ENCODE measurements at places on chromosomes 11 and 22. TPM values are rescaled to one million over a fixed set of nuclear protein-coding genes. Genes with fewer than 3 reads are reported as not detected.

DNA sequence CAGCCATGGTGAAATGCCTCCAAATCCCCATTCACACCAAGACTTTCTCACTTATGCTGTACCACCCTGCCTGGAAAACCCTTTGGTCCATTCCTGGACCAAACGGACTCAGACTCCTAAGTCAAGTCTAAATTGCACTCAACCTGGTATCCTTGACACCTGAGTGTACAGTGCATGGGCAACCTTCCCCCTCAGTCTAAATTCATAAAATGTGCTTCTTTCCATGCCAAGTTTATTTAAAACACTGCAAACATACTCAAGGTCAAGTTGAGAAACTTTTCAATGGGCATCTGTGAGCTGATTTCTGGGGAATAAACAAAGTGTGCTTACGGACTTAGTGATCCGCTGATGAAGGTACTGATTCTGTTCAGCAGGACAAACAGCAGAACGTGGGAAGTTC, 26.4 kb downstream of the HIRA start:
- DNase-seq, result no peak

GRCh38 chr11:73404048-73404447, 27.8 kb downstream of the RELT start:
- peak; percentile 52 for DNase-seq

- no peak for DNase-seq
Observed at GRCh38 chr22:34784056-34784455, 281.9 kb upstream of the ISX start.

DNA sequence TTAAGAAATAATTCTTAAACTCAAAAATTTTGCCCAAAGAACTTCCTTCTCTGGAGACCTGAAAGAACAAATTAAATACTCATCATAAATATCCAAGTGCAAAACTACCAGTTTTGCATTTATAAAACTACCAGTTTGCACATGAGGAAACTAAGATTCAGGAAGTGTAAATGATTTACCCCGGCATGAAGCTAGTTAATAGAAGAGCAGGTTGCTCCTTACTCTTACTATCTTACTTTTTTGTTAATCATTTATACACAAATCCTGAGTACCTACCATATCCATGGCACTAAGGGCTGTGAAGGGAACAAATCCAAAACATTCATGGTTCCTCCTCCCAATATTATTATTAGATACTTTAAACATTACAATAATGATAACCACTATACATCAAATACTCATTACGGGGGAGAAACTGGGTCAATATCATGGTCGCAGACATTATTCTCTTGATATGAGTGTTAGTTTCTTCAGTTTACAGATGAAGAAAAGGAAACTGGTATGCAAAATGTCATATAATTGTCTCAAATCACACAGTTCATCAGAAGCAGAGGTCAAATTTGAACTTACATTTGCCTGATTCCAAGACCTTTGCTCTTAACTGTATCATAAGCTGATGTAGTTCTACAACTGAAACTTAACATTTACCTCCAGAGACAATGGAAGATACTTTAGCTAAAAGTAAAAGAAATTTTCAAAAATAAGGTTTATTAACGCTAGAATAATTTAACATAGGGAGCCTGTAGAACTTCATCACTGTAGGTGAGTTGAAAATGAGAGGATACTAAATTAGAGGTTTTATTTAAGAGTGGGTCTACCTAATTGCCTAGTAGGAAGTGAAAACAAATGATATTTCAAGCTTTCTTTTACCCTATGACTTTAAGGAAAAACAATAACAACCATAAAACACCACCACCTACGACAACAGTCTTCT, 74.5 kb downstream of the FAM76B start:
- no peak for DNase-seq

Gene P2RY2
- total RNA-seq, result 20.2 TPM

Gene ESRRA
- total RNA-seq, result 82.8 TPM

DNA sequence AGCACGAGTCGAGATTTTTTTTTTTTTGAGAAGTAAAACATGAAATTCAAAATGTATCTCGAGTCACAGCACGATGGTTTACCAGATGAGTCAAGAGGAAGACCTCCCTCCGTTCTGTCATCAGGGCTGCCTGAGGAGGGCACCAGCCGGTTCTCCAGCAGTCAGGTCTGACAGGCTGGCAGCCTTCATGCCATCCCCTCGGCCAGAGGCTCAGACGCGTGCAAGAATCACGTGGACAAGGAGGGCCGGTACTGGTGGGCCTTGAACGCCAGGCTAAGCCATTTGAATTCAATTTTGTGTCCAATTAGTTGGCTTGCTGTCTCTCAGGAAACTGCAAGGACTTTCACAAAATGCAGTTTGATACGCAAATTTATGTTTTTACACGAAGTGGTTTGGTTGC, 1412.2 kb downstream of the BRD1 start:
- DNase-seq, result no peak

DNA sequence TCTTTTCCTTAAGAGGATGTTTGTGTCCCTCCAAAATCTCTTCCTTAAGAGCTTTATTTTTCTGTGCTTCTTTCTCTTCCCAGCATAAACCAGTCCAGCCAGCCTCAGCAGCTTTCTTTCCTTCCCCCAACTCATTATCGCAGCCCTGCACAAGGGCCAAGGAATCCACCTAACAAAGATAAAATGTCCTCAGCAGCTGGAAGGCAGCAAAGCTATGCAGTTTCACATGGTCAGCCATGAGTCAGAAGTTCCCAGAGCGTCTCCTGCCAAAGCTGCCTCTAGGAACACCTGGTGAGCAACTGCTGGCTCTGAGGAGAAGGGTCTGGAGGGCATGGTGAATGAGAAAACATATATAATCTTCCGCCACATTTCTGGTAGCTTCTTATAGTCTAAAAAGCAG, 45.3 kb upstream of the HMGXB4 start:
- no peak for DNase-seq

Gene MIOX
- total RNA-seq, result not detected

- DNase-seq, result no peak
Observed at GRCh38 chr11:122004446-122004845, 111.6 kb downstream of the BLID start.

DNA sequence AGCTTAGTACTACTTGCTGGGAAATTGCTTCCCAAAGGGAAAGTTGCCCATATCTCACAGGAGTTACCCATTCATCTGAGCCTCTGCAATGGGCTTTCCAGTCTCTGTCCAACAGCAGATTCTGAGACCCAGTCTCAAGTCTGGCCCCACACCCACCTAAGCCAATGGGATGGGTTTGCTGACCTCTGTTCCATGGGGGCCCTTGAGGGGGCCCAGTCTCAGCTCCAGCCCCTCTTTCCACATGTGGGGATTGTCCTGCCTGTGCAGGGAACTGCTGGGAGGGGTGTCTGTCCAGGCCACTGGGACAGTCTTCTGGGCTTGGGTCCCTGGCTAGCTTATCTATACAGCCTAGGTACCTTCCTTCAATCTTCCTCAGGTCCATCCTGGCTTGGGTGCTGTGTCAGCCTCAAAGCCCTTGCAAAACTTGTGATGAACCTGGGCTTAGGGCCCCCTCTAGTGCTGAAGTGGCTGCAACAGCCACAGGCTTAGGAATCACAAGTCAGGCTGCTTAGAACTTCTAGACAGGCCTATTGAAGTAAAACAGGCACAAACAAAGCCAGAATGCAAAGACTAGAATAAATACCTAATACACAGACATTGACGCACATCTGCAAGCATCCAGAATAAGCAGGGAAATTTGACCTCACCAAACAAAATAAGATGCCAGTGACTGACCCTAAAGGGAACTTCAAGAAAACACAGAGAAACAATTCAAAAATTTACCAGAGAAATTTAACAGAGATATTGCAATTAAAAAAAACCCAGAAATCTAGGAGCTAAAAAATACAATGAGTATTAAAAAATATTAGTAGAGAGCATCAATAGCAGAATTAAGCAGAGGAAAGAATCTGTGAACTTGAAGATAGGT, 11.7 kb upstream of the PATL1 start:
- DNase-seq, result peak; percentile 69

DNA sequence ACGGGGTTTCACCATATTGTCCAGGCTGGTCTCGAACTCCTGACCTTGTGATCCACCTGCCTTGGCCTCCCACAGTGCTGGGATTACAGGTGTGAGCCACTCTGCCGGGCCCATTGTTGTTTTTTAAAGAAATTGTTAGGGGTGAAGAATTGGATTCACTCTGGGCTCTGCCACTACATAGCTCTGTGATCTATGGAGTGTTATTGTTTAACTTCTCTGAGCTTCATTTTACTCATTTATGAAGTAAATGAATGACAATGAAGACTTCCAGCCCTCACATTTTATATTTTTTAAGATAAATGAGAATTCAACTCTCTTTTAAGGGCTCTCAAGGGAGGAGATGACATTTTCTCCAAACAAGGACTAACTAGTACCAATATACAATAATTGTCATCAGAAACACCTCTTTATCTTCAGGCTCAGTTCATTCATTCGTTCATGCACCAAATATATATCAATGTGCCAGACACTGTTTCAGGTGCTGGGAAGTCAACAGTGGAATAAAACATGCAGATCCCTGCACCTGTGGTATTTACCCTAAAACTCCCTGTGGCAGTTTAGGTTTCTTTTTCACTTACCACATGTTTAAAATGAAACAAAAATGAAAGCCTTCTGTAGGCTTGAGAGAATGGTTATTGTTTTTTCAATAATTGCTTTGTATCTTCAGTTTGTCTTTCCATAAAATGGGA, 23.5 kb upstream of the GRAMD1B start:
- DNase-seq, result no peak

Gene XKR3
- not detected for total RNA-seq

Gene CSKMT
- 20.7 TPM for total RNA-seq

Gene TEX54
- not detected for total RNA-seq

DNA sequence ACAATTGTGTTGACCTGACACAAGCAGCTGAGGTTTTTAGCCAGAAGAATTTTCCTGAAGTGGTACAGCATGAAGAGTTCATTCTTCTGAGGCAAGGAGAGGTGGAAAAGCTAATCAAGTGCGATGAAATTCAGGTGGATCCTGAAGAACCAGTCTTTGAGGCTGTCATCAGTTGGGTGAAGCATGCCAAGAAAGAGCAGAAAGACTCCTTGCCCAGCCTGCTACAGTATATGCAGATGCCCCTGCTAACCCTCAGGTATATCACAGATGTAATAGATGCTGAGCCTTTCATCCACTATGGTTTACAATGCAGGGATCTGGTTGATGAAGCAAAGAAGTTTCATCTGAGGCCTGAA, 12.9 kb upstream of the SCARF2 start:
- no peak for DNase-seq

DNA sequence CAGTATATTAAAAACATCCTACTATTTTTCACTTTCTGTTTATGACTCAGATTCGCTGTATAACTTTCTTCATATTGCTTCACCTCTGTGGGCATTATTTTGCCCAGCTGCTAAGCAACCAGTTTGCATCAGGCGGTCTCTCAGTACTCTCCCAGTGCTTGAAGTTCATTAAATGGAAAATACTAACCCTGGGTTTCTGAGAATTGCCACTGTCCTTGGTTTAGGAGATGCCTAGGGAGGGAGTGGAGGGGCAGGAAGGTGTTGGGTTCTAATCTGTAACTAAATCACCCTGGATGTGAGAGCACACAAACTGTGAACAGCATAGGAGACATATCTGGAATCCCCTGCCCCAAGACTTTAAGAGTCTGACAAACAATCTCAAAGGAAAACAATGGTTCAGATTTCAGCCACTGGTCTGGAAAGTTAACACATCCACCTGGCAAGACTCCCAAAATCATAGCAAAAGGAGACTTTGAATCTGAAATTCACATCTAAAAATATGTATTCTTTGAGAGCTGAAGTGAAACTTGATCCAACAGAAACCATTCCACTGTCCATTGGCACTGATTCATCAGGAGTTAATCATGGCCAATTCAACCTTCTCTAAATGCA, 540.0 kb downstream of the SOX6 start:
- no peak for DNase-seq

DNA sequence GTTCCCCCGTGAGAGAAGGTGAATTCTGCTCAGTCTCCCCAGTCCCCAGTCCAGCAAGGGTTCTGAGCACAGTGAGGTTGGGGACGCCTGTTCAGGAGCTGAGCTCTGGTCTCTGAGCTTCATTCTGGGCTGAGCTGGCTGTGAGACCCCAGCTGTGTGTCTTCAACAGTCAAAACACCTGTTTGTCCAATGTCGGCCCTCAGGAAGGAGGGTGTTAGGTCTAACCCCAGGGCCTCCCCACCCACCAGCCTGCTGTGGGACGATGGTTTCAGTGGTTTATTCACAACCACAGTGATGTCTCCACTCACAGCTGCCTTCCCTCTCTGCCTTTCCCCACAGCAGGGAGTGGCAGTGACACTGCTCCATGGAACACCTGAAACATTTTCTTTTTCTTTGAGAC, 1282.9 kb downstream of the TBC1D22A start:
- DNase-seq, result no peak

Gene RIMBP3C
- 0.29 TPM for total RNA-seq

Gene GAL
- total RNA-seq, result 0.65 TPM

DNA sequence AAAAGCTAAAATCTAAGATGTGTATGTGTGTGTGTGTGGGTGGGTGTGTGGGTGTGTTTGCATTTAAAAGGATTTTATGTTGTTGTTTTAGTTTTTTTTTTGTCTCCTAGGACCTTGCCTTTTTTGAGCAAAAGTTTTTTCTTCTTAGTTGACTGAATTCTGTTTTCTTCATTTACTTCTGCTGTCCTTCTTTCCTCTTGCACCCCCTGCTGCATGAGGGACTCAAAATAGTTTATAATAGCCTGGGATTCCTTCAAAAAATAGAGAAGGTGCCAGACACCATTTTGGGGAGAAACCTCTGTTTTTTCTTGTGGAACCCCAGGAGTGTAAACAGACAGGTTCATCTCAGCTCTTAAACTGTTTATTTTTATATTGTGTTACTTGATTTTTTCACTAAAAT, 817.7 kb downstream of the TBC1D22A start:
- no peak for DNase-seq

DNA sequence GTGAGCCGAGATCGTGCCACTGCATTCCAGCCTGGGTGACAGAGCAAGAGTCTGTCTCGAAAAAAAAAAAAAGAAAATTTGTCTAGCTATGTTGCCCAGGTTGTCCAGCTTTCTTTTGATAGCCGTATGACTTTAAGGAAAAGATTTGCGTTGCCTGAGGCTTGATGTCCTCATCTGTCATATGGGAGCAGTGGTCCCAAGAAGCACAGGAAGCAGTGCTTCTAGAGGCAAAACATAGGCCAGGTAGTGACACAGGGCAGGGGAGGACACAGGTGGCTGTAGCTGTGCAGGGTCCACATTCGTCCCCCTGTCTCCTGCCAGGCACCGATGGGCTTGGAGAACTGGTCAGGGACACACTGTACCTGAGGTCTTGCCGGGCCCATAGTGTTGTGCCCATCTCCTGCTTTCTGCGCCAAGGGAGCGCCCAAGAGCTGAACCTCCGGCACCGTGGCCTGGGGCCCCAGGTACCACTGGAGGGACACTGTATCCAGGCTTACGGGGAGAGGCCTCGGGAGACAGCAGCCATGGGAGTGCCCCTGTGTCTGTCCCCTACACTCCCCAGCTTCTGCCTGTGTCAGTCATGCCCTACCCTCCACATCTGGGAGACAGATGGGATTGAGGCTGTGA, 1.4 kb downstream of the LRRC74B start:
- no peak for DNase-seq

Gene RAB30
- 18.4 TPM for total RNA-seq

DNA sequence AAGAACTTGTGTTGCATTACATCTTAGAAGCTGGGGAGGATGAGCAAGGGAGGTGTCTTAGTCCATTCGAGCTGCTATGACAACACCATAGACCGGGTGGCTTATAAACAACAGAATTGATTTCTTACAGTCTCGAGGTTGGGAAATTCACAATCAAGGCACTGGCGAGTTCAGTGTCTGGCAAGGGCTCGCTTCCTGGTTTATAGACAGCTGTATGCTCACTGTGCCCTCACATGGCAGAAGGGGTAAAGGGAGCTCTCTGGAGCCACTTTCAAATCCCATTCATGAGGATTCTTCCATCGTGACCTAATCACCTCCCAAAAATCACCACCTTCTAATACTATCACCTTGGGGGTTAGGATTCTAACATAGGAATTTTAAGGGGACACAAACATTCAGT, 150.0 kb upstream of the NECTIN1 start:
- no peak for DNase-seq
